Activated CD4-positive, alpha-beta memory T cell treated with anti-CD3 and anti-CD28 coated beads for 36 hours (primary cell): ENCODE measurements at places on chromosomes 11 and 22.

DNA sequence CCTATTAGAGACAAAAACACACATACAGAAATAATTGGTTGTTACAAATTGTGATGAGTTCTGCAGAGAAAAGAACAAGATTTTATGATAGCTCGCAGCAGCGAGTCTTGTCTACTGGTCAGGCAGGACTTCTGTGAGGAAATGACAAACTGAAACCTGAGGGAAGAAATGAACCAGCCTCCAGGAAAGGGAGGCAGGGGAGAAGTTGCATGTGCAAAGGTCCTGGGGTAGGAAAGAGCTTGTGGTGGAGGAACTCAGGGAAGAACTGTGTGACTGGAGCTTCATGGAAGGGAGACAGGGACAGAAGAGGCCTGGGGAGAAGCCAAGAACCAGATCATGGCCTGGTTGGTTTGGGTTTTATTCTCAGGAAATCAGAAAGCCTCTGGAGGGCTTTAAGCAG, 9.2 kb upstream of the RAB1B start:
- no peak for DNase-seq

GRCh38 chr11:35218956-35219355, 80.0 kb downstream of the CD44 start:
- DNase-seq = no peak

DNA sequence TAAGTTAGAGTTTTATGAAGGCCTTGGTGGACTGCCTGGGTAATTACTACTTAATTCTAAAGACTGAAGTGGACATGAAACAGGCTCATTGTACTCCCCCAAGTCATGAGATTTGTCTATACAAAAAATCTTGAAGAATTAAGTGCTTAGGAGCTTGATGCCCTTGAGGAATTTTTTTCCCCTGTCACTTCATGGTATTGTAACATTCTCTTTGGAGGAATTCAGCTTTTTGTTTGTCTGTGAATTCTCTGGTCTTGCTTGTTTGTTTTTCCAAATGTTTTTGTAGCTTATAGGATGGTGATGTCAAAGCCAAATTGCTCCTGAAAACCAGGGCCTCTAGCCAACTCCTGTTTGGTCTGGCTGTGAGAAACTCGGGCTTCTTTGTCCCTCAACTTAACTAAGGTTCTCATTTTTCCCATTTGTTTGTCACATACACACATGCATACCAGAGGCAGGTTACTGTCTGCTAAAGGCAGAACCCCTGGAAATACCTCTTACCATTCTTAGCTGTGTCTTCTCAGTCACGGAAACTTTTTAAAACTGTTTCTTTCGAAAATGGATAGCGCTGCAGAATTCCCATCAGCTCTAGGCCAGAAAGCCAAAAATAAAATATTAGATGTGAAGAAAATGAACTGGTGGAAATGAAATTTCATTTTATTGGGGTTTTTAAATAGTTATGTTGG, 66.9 kb downstream of the AMOTL1 start:
- no peak for DNase-seq

- DNase-seq = no peak
Measured at GRCh38 chr11:102010776-102011494, 36.3 kb upstream of the CFAP300 start.

DNA sequence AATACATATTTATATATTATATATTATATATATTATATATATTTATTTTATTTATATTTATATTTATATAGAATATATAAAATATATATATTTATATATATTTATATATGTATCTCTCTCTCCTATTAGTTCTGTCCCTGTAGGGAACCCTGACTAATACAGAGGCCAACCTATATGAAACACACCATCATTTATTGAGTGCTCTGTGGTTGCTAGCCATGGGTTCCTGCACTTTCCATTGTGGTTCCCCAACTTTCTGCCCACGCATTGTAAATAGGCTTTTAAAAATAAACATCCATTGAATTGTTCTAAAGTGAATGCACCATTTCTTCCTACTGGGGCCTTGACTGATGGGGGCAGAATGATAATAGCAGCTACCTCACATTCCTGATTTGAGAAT, 93.8 kb upstream of the SESN3 start:
- peak; percentile 12 for DNase-seq
